ENCODE measurements at places on chromosomes 16 and 17.

DNA sequence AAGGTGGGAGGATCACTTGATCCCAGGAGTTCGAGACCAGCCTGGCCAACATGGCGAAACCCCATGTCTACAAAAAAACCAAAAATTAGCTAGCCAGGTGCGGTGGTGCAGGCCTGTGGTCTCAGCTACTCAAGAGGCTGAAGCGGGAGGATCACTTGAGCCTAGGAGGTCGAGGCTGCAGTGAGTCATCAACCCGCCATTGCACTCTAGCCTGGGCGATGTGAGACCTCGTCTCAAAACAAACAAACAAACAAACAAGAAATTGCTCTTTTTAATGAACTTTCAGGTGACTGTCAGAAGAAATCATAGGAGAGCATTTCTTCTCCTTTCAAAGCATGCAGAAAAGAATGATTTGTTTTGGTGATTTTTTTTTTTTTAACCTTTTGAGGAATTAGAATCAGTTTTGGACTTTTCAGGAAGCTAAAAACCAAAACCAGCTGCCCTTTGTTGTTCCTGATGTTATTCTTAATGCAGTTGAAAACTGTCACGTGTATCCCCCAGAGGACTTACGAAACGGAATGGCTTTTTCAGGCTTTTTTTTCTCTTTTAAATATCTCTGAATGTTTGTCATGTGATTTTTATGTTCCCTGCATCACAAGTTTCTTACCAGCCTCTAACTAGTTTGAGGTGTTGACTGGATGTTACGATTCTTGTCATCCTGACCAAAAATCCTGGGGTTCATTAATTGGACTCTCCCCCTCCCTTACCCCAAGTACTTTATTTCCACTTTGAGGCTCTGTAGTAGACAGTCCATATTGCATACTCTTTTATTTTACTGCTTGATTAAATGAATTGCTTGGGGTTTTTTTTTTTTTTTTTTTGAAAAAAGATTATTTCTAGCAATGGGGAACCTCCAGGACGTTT is 34.1 kb downstream of the SNX29 start:
- DNase-seq, result no peak

DNA sequence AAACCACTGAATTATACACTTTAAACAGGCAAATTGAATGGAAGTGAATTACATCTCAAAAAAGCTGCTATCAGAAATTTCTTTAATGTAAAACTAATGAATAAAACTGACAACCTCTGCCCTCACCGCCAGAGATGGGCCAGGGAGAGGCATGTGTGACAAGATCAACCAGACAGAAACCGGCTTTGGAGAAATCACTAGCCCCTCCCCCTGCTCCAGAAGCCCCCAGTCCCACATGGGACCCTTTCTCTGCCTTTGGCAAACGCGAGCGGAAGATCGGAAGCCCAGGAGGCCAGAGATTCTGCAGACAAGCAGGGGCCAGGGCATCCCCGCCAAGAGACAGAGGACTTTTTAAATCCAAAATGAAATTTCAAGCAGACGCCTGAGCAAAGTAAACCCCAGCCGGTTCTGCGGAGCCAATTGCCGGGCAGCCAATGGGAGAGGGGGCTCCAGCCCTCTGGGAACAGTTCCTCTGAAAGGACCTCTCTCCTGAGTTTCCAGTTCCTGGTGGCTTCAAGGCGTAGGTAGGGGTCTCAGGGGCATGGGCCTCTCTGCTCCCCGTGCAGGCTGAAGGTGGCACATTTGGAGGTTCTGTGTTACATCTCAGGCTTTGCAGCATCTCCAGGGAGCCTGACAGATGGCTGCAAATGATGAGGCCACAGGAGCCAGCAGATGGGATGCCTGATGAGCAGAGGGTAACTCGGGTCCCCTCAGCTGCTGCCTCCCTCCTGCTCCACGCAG is 118.1 kb downstream of the GSG1L start:
- no peak for DNase-seq

GRCh38 chr17:50192144-50192617 is 9.2 kb downstream of the COL1A1 start:
- no peak for DNase-seq

DNA sequence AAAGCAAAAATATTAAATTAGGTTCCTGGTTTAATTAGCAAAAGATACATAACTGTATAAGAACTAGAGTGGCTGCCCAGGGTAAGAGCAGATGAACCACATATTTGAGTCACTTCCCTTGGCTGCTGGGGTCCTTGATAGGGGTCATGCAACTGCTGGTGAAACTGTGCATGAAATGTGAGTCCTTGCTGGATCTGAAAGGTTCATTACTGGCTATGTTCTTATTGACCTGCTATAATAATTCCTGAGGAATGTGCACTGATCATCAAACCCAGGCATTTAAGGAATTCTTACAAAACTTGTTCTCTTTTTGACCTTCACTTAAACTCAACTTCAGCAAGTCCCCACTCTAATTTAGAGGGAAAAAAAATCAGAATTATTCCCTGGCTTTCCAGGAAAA is 183.4 kb downstream of the ZNF18 start:
- DNase-seq, result no peak

GRCh38 chr17:27478901-27479538 is 22.8 kb downstream of the KSR1 start:
- no peak for DNase-seq

DNA sequence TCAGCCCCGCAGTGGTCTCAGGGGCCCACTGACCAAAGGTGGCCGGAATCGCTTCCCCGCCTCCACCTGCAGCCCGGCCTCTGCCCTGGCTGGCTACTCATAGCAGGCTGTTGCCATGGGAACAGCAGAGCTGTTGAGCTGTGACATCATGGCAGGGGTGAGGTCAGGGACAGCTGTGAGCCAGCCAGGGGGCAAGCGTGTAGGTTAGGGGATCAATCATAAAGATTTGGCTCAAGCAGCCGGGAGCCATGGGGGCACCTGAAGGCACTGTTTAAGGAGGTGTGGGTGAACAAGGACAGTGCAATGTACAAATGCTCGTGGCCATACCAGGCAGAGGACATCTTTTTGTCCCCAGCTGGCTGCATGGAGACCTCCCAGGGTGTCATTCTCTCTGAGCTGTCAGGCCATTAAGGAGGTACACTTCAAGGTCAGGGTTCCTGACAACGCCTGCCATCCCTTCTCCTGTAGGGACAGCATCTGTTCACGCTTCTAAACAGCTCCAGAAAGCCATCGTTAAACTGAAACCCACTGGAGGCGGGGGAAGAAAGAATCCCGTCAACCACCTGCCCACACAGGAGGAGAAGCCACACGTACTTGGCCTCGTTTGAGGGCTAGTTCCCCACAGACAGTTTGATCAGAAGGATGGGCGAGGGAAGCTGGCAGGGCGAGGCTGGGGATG is at the start of gene CEP295NL:
CEP295NL (minus strand) TSS at position 101 of the 679 bp plus-strand sequence. CDS start 1,373 bp downstream, outside the sequence.
- DNase-seq, result peak; percentile 25

DNA sequence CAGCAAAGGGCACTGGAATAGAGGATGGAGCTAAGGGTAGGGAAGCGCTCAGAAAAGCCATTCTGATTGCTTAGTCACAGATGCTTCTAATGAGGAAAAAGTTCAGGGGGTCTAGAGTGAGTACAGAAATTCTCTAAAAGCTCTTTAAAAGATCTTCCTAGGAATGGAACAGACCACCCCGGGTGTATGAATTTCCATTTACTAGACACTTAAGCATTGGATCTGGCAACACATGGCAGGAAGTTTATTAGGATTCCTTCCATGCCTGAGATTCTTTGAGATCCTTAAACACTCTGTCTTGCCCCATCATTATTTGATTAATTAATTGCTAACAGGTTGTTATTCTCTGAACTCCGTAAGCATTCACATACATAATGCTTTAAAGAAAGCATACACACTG is 8.5 kb downstream of the KRTAP9-7 start:
- DNase-seq, result no peak

- no peak for DNase-seq
These were observed 10.4 kb downstream of the NFE2L1 start for GRCh38 chr17:48058393-48059124.

DNA sequence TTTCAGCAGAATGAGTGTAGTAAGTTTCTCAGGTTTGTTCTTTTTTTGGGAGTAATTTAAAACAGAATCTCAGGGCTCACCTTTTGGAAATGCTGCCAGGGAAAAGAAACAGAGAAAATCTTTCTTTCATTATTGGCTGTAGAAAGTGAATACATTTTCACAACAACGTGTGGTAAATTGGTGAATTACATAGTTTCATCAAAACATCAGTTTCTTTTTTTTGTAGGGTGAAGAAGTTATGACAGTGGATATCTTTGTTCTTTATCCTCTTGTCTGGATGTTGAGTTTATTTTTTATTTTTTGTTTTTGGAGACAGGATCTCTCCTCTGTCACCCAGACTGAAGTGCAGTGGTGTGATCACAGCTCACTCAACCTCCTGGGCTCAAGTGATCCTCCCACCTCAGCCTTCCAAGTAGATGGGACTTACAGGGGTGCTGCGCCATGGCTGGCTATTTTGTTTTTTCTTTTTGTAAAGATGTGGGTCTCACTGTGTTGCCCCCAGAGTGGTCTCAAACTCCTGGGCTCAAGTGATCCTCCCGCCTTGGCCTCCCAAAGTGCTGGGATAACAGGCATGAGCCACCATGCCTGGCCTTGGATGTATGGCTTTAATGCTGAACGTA is 2.4 kb downstream of the ZNF267 start:
- no peak for DNase-seq

GRCh38 chr17:18944646-18945045 is 7.3 kb upstream of the SLC5A10 start:
- DNase-seq, result no peak

GRCh38 chr16:22333457-22333994 is 36.3 kb downstream of the POLR3E start:
- no peak for DNase-seq

DNA sequence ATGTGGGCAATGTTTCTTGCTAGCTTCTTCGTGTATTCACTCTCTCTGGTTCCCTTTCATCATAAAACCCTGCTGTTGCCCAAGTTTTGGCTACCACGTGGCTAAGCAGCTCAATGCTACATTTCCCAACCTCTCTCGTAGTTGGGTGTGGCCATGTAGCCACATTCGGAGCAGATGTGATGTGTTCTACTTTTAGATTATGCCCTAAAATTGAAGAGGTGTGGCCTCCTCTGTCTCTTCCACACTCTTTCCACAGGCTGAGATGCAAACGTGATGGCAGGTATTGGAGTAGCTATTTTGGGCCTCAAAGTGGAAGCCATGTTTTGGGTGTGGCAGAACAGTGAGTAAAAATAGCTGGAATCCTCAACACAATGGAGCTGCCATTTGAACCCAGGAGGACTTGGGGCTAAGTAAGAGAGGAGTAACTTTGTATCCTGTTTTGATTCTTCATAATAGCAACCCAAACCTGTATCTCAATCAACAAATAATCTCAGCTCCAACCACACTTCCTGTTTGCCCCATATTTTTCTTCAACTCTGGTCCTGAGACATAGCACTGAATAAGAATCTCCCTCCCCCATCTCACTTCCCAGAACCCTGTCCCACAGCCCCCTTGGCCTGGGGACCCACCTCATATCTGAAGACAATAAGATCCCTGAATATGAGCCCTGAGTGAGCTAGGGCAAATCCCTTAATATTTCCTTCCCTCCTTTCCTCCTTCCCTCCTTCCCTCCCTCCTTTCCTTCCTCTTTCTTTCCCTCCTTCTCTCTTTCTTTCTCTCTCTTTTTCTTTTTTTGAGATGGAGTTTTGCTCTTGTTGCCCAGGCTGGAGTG is 4.0 kb downstream of the NUPR1 start:
- no peak for DNase-seq

GRCh38 chr17:15935891-15936290 is 9.0 kb upstream of the ADORA2B start:
- DNase-seq, result no peak

DNA sequence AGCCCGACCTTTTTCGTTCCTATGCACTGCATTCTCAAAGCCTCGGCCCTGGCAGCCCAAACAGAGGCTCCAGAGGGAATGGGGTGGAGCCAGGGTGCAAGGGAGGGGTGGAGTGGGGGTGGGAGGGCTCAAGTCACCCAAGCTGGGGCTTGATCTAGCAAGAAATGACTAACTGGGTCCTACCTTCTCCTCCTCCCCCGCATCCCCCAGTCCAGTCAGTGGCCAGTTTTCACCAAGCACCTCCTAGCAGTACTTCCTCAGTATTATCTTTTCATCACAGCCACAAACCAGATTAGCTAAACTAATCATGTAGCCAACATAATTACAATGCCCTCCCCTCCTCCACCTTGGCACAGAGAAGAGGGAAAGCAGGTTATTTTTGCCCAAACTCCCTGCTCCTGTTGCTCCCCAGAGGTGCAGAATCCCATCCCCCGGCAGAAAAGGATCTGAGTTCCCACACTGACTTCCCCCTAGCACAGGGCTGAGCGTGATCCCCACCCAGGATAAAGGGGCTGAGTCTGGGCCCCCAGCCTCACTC is 2.2 kb downstream of the JUP start:
- no peak for DNase-seq

- no peak for DNase-seq
These were observed 6.3 kb upstream of the MAPK7 start for GRCh38 chr17:19372011-19372370.

DNA sequence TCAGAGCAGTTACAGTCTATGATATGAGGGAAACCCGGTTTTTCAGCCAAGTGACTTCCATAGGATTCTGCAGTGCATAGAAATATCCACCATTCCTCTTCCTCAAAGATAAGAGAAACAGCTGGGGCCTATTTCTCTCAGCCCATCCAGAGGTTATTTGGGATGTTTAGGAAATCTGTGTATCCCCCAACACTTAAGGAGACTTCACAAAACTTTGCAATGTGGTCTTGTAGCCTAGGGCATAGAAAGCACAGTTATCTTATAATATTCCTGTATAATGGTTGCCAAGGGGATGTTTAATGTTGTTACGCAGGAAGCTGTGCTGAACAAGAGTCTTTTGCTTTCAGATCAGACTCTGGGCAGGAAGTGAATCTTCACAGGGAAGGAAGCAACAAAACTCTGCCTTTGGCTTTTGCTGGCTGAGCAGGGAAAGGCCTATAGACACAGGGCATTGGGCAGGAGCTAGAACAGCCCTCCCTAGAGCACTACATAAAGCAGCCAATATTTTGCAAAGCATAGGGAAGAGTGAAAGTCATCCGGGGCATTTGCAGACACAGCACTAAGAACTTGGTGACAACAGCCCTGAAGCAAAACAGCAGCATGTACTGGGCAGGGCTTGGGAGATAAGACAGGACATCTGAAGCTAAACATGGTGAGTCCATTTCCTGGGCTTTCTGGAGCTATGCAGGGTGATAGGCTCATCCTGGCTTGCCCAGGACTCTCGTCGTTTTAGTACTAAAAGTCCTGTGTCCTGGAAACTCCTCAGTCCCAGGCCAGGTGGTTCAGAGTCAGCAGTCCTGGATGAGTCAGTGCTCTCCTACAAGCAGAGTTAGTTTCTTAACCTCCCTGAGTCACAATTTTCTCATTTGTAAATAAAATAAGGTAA is 18.7 kb upstream of the BEAN1 start:
- DNase-seq, result no peak

GRCh38 chr16:3173892-3174617 is 13.9 kb upstream of the OR1F1 start:
- no peak for DNase-seq

All from posterior cingulate gyrus (tissue), 11 donors.